Stimulated activated CD8-positive, alpha-beta memory T cell treated with anti-CD3 and anti-CD28 coated beads, Interleukin-7, amount 100 ng/mL, for 48 hours (primary cell): ENCODE measurements at places on chromosomes 11 and 22.

- DNase-seq: no peak
Measured at GRCh38 chr11:73246303-73246702, 25.8 kb upstream of the P2RY6 start.

DNA sequence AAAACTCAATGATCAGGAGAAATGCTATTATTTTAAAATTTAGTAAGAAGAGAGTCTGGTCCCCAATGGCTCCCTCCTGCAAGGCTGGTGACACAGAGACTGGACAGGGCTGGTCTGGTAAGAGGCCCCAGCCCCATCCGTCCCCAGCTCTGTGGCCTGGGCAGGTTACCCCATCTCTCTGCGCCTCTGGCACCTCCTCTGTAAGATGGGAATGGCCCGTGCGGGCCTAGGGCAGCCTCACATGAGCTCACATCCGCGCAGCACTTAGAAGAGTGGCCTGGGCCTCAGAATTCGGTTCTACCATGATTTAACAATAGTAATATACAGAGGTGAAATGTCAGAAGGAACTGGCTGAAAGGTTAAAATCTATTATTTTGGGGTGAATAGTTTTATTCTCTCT, 1.2 kb downstream of the APOBEC3F start:
- DNase-seq: no peak

GRCh38 chr22:29647954-29648737, 44.7 kb downstream of the NF2 start:
- no peak for DNase-seq

GRCh38 chr11:58609723-58610122, 12.7 kb upstream of the CNTF start:
- DNase-seq: no peak

DNA sequence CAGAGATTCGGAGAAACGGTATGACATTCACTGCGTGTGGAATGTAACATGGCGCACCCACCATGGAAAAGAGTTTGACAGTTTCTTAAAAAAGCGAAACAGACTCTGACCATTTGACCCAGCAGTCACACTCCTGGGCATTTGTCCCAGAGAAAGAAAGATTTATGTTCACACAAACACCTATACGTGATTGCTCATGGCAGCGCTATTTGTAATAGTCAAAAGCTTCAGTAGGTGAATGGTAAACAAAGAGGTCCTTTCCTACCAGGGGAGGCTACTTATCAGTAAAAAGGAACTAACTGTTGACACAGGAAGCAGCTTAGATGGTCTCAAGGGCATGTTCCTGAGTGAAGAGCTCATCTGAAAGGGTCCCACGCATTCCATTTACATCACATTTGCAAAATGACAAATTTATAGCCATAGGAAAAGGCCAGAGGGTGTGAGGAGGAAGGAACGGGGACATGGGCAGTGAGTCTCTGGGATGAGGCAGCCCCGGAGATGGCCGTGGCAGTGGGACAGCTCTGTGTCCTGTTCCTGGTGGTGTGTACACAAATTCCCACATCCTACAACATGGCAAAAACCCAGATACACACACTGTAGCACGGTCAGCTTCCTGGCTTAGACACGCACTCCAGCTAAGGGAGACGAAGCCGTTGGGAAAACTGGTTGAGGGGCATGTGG, 14.6 kb upstream of the KRTAP5-6 start:
- DNase-seq: no peak

- no peak for DNase-seq
Measured at GRCh38 chr11:13117344-13117743, 108.2 kb downstream of the RASSF10 start.
